ENCODE measurements at places on chromosomes 4 and X. TPM values are rescaled to one million over a fixed set of nuclear protein-coding genes. Genes with fewer than 3 reads are reported as not detected.

Gene NAP1L3
- 3.1 TPM for total RNA-seq

DNA sequence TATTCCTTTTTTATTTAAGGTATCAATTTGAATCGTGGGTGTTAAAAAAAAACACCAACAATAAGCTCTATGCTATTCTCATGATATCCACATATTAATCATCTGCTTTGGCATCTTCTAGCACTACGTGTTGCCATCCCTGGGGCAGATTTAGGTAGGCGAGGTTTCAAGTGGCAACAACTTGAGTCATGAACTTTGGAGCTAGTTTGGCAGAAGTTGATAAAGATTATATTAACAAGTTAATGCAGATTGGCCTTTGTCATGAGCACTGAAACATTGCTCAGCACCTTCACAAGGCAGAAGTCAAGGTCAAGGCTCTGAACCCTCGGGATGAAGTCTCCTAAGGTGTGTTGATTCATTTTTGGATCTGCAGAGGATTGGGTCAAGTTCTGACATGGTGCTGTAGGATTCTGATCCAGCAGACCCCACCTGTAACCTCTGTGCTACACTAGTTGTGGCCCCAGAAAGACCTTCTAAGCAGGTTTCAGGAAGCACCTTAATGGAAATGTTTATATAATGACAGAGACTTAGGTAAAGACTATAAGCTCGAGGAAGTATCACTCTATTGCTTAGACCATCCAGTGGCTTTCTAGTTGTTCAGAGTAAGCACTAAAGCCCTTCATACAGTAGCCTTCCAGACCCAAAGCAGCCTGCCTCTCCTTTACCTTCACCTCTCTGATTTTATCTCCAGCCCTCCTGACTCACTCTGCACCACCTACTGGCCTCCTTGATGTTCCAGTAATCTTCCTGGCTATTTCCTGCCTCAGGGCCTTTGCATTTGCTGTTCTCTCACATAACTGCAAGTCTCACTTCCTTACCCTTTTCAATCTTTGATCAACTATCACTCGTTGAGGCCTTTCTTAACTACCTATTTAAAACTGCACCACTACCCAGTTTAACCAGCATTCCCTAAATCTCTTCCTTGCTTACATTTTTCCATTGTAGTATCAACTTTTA, 117.0 kb upstream of the SLC4A4 start:
- no peak for DNase-seq
- H3K4me3 ChIP-seq = no peak overlapping the region
- H3K27ac ChIP-seq = no peak overlapping the region
- H3K4me1 ChIP-seq = no peaks in the 10 kb centered on the region

- H3K36me3 ChIP-seq = no peaks in the 10 kb centered on the region
- H3K27me3 ChIP-seq = no peaks in the 10 kb centered on the region
- no peak overlapping the region for H3K4me3 ChIP-seq
- DNase-seq = no peak
- H3K27ac ChIP-seq = no peak overlapping the region
Observed at GRCh38 chrX:20037186-20037585, 46.3 kb upstream of the BCLAF3 start.

GRCh38 chr4:139234253-139234652, 45.8 kb downstream of the MGARP start:
- H3K27ac ChIP-seq = no peak overlapping the region
- H3K27me3 ChIP-seq = no peaks in the 10 kb centered on the region
- H3K4me1 ChIP-seq = no peaks in the 10 kb centered on the region
- no peak overlapping the region for H3K4me3 ChIP-seq
- no peak for DNase-seq

Gene CCNA2
- total RNA-seq = 1.2 TPM

DNA sequence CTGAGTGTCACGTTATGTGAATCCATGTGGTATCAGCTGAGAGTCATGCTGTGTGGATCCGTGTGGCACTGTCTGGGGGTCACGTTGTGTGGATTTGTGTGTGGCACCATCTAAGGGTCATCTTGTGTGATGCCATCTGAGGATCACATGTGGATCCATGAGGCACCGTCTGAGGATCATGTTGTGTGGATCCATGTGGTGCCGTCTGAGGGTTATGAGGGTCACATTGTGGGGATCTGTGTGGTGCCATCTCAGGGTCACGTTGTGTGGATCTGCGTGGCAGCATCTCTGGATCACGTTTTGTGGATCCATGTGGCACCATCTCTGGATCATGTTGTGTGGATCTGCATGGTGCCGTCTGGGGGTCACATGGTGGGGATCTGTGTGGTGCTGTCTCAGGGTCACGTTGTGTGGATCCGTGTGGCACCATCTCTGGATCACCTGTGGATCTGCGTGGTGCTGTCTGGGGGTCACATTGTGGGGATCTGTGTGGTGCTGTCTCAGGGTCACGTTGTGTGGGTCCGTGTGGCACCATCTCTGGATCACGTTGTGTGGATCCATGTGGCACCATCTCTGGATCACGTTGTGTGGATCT, 6.9 kb downstream of the PDE6B start:
- no peaks in the 10 kb centered on the region for H3K36me3 ChIP-seq
- H3K27me3 ChIP-seq = no peaks in the 10 kb centered on the region
- DNase-seq = no peak
- H3K4me1 ChIP-seq = no peaks in the 10 kb centered on the region
- H3K27ac ChIP-seq = no peak overlapping the region

Gene PLAC8
- total RNA-seq = 0.20 TPM

Gene MED28
- 15.7 TPM for total RNA-seq

- H3K27me3 ChIP-seq = no peaks in the 10 kb centered on the region
- H3K4me3 ChIP-seq = no peak overlapping the region
- DNase-seq = no peak
- no peak overlapping the region for H3K27ac ChIP-seq
- H3K4me1 ChIP-seq = no peaks in the 10 kb centered on the region
Observed at GRCh38 chrX:819684-820083, 189.1 kb downstream of the SHOX start.

DNA sequence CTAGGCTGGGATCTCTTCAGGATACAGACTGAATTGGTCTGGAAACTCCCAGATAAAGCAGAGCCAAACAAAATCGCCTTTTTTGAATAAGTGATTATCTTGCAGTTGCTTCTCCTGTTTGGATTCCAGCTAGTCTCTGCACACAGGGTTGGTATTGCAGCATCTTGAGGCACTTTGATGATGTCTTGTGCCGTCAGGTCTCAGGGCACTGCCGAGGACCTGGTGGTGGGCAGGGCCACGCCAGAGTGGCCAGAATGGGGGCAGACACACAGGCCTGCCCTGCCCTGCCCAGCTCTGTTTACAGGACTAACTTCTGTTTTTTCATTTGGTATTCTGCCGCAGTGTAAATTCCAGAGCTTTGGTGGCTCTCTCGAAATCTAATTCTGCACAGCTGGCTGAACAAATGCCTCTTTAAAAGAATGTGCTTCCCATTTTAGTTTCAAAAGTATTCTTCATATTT, 276.1 kb downstream of the NR3C2 start:
- peaks cover 45% of the 10 kb centered on the region for H3K4me1 ChIP-seq
- DNase-seq = no peak
- no peak overlapping the region for H3K4me3 ChIP-seq
- H3K27me3 ChIP-seq = no peaks in the 10 kb centered on the region
- H3K27ac ChIP-seq = peak overlapping the region; percentile 62

DNA sequence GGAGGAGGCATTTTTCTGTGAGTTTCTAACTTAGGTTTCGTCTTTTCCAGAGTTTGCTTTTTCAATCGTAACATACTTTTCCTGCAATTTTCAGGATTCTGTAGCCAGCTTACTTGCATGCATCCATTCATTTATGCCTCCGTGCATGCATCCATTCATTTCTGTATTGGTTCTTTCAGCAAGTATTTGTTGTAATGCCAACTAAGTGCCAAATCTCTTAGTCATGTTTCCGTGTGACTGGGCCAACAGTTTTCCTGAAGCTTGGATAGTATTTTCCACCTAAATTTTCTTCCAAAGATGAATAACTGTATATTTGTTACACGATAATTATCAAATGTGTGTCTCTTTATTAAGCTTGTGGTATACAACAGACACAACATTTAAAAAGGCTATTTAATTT, 41.5 kb downstream of the CBLL2 start:
- no peaks in the 10 kb centered on the region for H3K4me1 ChIP-seq
- H3K4me3 ChIP-seq = no peak overlapping the region
- no peaks in the 10 kb centered on the region for H3K36me3 ChIP-seq
- no peaks in the 10 kb centered on the region for H3K27me3 ChIP-seq
- no peak for DNase-seq

GRCh38 chr4:100082852-100083251, 107.4 kb downstream of the DDIT4L start:
- DNase-seq = no peak
- H3K4me3 ChIP-seq = no peak overlapping the region
- H3K27ac ChIP-seq = no peak overlapping the region
- H3K36me3 ChIP-seq = no peaks in the 10 kb centered on the region
- H3K4me1 ChIP-seq = no peaks in the 10 kb centered on the region

- no peaks in the 10 kb centered on the region for H3K4me1 ChIP-seq
- H3K27me3 ChIP-seq = no peaks in the 10 kb centered on the region
- no peak overlapping the region for H3K27ac ChIP-seq
- H3K36me3 ChIP-seq = no peaks in the 10 kb centered on the region
Observed at GRCh38 chrX:8897259-8897658, 96.1 kb upstream of the FAM9A start.

GRCh38 chr4:69154021-69154420, 57.7 kb downstream of the UGT2B7 start:
- H3K27ac ChIP-seq = no peak overlapping the region
- H3K27me3 ChIP-seq = no peaks in the 10 kb centered on the region
- no peaks in the 10 kb centered on the region for H3K36me3 ChIP-seq
- no peak overlapping the region for H3K4me3 ChIP-seq

GRCh38 chr4:41257257-41257901, 651 bp downstream of the UCHL1 start:
- H3K4me1 ChIP-seq = no peaks in the 10 kb centered on the region
- no peaks in the 10 kb centered on the region for H3K27me3 ChIP-seq
- H3K36me3 ChIP-seq = peaks cover 11% of the 10 kb centered on the region

Gene EDA
- 13.8 TPM for total RNA-seq

Gene TRIM61
- total RNA-seq = 1.0 TPM

DNA sequence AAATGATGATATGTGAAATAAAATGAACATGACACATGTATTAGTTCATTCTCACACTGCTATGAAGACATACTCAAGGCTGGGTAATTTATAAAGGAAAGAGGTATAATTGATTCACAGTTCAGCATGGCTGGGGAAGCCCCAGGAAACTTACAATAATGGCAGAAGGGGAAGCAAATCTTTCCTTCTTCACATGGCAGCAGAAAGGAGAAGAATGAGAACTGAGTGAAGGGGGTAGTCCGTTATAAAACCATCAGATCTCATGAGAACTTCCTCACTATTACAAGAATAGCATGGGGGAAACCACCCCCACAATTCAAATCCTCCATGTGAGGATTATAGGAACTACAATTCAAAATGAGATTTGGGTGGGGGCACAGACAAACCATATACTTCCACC, 243.9 kb upstream of the GYPA start:
- no peaks in the 10 kb centered on the region for H3K27me3 ChIP-seq
- H3K4me3 ChIP-seq = no peak overlapping the region
- H3K36me3 ChIP-seq = no peaks in the 10 kb centered on the region
- no peak overlapping the region for H3K27ac ChIP-seq

Gene ARHGAP6
- total RNA-seq = 45.7 TPM

DNA sequence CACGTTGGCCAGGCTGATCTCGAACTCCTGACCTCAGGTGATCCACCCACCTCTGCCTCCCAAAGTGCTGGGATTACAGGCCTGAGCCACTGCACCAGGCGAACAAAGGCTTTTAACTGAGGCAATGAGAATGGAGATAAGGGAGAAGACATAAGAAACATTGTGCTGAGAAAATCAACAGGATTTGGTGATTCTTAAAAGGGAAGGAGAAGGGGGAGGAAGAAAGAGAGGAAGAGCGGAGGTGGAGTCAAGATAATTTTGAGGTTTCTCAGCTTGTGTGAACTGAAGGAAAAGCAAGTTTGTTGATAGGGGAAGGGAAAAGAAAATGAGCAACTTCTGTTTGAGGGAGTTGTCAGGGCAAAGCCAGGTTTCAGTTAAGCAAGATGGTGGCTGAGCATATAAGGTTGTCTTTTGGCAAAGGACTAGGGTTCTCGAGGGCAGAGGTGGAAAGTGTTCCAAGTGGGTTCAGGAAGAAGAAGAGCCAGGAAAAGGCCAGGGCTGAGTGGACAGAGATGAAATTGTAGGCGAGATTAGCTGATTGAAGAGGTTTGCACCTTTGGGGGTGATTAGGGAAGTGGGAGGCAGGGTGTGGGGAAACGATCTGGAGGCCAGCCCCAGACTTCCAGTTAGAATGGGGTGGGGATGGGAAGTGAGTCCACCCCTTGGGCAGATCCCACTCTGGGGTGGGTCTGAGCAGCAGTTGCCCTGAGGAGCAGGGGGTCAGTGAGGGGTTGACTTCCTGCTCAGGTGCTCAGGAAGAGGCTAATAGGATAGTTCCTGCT, 7.8 kb downstream of the DOCK11 start:
- DNase-seq = no peak
- H3K36me3 ChIP-seq = no peaks in the 10 kb centered on the region
- peaks cover 12% of the 10 kb centered on the region for H3K27me3 ChIP-seq
- no peak overlapping the region for H3K27ac ChIP-seq
- no peak overlapping the region for H3K4me3 ChIP-seq
- no peaks in the 10 kb centered on the region for H3K4me1 ChIP-seq

DNA sequence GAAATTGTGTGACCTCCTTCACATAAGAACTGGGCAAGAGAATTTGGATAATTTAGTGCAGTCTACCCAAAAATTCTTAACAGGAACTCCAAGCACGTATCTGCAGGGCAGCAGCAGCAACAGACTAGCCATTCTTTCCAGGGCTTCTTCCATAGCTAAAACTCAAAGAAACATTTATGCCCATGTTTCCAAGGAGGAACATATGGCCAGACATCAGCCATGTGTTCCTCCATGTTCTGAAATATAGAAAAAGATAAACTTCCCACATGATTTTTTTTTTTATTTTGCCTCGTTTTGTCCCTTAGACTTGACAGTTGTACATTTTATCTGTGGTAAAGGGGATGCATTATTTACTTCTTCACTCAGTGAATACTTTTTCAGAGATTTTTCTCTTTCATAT, 27.6 kb upstream of the CYBB start:
- no peaks in the 10 kb centered on the region for H3K36me3 ChIP-seq
- H3K4me3 ChIP-seq = no peak overlapping the region
- no peak for DNase-seq
- H3K27me3 ChIP-seq = no peaks in the 10 kb centered on the region

Gene PROM1
- not detected for total RNA-seq

GRCh38 chrX:136209751-136210150, 41.4 kb downstream of the MAP7D3 start:
- peaks cover 5% of the 10 kb centered on the region for H3K27me3 ChIP-seq
- peaks cover 6% of the 10 kb centered on the region for H3K36me3 ChIP-seq
- DNase-seq = no peak
- H3K27ac ChIP-seq = peak overlapping the region; percentile 80
- H3K4me1 ChIP-seq = peaks cover 15% of the 10 kb centered on the region

DNA sequence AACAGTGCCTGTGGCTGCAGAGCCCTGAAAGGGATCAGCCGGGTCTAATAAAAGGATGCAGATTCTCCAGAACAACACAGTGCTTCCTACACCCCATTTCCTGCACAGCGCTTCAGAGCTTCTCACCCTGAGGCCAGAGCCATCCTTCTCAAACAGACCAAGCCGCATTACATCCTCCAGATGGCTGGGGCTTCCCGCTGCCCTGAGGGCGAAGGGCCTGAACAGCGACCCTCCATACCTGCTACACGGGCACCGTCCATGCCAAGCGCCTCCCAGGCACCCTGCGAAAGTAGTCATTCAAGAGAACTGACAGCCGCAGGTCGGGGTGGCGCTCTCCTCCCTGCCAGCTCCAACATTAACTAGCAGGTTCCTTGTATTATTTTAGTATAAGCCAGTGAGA, 36.5 kb downstream of the ACOX3 start:
- H3K4me3 ChIP-seq = no peak overlapping the region
- no peak overlapping the region for H3K27ac ChIP-seq
- DNase-seq = no peak
- H3K4me1 ChIP-seq = peaks cover 10% of the 10 kb centered on the region
- H3K36me3 ChIP-seq = peaks cover 76% of the 10 kb centered on the region
- H3K27me3 ChIP-seq = no peaks in the 10 kb centered on the region

Measured in tibial nerve (tissue), 4 donors.